Substantia nigra (tissue), 51 donors: ENCODE measurements at places on chromosomes 16 and 17.
A peak's percentile ranks its signal among the peaks of the same experiment; 100 is the strongest.

- DNase-seq, result no peak
These were observed 53.2 kb downstream of the SLC39A11 start for GRCh38 chr17:73039282-73039681.

- no peak for DNase-seq
These were observed 5.0 kb upstream of the DHRS13 start for GRCh38 chr17:28907709-28908475.

DNA sequence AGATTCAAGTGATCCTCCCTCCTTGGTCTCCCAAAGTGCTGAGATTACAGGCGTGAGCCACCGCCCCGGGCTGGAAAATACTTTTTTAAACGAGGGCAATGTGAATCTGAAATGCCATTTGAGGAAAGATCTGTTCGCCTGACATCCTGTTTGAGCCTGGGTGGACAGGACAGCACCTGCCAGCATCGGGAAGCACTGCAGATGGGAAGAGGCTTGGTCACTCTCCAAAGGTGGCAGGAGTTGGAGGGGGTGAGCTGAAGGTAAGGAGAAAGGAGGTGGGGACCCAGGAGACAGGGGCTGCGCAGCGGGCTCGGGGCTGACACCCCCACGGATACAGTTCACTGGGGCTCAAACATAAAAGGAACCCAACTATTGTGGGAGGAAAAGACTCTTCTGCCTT, 3.9 kb upstream of the BIRC5 start:
- no peak for DNase-seq

- no peak for DNase-seq
These were observed 4.7 kb downstream of the HOXB2 start for GRCh38 chr17:48540213-48540612.

DNA sequence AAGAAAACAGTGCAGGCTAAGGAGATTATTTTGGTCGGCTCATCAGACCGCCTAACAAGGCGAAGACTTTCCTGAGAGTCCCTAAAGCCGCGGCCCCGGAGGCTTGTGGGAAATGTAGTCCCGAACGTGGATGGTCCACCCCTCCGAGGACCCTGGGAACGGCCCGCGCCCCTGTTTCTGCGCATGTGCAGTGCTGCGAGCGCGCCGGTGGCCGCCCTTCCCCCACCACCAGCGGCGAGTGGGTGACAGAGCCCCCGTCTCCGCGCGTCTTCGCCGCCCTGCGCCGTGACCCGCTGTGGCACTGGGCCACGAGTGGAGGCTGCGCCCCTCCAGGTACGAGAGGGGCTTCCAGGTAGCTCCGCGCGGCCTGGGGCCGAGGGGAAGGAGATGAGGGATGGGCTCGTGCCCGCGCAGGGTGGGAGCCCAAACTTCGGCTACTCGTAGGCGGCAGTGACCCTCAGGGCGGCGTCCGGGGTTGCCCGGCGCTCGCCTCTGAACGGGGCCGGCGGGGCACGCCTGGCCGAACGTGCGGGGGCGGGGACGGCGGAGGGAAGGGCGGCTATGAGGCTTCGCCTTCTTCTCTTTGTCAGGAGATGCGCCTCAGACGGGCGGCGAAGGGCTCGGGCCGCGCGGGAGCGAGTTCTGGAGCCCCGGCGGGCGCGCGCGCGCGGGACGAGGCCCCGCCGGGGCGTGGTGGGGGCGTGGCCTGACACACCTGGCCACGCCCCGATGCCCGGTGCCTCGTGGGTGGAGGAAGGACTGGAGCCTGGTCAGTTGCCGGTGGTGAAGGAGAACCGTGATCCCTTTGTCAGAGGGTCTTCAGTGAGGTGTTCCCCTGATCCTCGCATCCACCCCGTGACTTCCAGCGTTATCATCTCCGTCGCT, at the start of gene ZFP1:
ZFP1 (plus strand) TSS at position 214 of the 885 bp plus-strand sequence. CDS start 4,428 bp downstream, outside the sequence.
- peak; percentile 47 for DNase-seq

GRCh38 chr16:10889855-10890254, 12.9 kb downstream of the CIITA start:
- no peak for DNase-seq

DNA sequence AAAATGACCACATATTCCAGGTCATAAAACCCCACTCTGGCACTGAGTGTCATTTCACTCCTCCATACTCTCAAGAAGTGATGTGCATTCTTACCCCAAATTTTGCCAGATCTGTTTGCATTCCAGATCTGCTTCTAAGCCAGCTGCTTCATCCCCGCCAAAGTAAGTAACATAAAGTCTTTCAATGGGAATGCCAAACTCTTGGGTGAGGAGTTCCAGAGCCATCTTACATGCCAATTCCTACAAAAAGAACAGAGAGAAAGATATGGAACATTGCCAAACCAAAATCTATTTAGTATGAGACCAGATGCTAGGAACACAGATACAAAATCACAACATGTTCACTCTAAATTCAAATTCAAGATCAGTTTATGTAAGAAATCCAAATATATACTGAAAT, 12.9 kb downstream of the AARS1 start:
- no peak for DNase-seq

DNA sequence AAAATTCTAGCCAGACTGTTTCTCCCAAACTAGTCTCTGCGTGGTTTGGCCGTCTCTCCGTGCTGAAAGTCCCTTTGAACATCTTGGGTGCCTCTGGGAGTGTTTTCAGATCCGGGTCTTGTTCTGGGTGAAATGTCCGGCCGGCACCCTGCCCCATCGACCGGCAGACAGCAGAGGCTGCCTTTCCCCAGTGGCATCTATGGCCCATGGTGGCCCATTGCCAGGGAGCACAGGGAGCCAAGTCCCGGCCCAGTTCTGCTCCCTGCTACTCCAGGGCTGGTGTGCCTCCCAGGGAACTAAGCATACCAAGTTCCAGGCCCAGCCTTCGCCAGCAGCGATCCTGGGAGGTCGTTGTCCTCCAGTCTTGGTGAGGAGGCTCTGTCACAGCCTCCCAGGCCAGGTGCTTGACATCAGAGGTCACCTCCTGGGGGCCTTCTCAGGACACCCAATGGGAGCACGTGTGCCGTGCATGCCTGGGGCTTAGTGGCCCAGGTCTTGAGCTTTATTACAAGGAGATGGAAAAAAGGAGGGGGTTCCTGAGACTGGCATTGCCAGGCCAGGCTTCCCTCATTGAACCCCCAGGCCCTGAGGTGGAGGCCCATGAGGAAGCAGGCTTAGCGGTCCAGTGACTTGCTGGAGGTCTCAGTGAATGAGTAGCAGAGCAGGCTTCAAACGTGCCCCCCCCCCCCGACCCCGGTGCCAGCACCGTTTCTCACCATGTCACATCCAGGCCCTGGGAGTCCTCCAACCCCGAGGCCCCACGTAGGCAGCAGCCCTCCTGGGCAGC, 54.0 kb downstream of the PGS1 start:
- peak; percentile 42 for DNase-seq

DNA sequence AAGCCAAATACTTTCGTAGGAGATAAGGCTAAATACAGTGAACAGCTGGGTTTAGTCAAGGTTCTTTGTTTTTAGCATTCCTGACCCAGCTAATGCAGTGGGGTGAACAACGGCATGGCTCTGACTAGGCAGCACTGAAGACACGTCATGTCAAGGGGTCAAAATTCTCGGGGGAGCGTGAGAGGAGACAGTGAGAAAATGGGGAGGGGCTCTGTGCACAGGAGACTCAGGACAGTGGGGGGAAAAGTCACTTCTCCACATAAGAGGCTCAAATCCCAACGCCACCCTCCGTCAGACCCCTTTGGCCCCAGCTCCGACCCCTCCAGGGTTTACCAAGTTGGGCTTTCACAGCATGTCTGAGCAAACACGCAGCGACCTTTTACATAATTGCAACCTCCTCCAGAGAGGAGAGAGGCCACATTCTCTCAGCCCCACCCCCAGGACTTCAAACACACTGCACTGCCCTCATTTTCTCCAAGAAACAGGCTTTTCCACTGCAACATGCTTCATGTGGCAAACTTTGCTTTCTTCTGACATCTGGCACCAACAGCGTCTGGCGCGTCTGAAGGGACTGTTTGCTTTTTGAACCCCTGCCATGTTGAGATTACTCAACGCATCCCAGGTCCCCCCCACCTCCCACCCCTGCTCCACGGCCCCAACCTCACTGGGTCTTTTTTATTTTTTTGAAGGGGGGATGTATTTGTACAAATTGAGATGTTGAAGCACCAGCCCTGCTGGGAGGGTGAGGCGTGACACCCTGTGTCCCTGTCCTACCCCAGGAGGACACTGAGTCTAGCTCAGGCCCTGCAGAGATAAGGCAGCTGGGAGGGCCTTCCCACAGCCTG, 30.0 kb downstream of the AXIN2 start:
- DNase-seq, result no peak

DNA sequence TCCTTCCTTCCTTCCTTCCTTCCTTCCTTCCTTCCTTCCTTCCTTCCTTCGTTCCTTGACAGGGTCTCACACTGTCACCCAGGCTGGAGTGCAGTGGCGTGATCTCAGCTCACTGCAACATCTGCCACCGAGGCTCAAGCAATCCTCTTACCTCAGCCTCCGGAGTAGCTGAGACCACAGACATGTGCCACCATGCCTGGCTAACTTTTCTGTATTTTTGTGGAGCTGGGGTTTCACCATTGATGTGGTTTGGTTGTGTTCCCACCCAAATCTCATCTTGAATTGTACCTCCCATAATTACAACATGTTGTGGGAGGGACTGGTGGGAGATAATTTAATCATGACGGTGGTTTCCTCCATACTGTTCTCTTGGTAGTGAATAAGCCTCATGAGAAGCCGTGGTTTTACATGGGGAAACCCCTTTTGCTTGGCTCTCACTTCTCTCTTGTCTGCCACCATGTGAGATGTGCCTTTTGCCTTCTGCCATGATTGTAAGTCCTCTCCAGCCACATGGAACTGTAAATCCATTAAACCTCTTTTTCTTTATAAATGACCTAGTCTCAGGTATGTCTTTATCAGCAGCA, 90.3 kb upstream of the MPHOSPH6 start:
- DNase-seq, result no peak

DNA sequence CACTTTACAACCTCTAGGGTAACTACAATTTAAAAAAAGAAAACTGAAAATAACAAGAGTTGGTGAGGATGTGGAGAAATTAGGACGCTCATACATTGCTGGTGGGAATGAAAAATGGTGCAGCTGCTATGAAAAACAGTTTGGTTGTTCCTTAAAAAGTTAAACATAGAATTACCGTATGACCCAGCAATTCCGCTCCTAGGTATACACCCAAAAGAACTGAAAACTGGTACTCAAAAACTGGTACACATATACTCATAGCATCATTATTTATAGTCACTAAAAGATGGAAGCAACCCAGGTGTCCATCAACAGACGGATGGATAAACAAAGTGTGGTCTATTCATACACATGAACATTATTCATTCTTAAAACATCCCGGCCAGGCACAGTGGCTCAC, 42.9 kb upstream of the DNAH17 start:
- DNase-seq, result no peak

- DNase-seq, result no peak
These were observed 3.0 kb downstream of the HEATR9 start for GRCh38 chr17:35865412-35866340.

- no peak for DNase-seq
These were observed 170.3 kb downstream of the CHD9 start for GRCh38 chr16:53224951-53225533.

GRCh38 chr16:11996433-11997330, 20.1 kb downstream of the SNX29 start:
- DNase-seq, result no peak

DNA sequence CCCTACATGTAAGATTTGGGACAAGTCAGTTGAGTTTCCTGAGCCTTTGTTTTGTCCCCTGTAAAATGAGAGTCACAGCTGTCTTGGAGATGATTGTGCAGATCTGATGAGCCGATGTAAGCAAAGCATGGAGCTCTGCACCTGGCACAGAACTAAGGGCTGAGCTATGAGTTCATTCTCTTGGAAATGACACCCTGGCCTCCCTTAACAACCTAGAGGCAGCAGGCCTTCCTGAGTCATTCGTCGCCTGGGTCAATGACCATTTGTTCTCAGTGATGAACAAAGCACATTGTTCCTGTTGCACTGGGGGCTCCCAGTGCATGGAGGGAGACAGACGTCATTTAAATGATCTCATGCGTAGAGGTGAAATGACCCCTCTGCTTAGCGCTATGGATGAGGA, 62.8 kb upstream of the GCSH start:
- DNase-seq, result peak; percentile 64

DNA sequence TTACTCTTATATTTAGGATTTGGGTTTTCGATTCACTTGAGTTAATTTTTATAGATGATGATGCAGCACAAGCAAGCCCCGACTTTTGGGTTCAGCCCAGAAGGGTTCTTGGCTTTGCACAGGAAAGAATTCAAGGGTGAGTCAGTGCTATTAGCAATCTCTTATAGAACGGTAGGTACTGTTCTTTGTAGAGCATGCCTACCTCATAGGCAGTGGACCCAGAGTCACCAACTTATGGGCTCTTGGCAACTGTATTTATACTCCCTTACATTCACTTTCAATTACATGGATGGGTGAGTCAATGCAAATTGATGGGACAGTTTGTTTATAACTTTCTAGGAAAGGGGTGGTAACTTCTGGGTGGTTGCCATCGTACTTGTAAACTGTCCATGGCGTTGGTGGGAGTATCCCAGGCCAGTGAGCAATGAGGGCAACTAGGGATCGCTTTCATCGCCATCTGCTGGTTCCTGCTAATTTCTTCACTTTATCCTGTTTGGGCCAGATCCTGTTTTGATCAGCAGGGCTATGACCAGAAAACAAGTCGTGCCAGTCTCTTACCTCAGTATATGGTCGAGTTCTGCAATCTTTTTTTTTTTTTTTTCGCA, 362.6 kb downstream of the CNTNAP4 start:
- DNase-seq, result no peak

- DNase-seq, result no peak
These were observed 261.1 kb downstream of the C16orf95 start for GRCh38 chr16:87056083-87056482.

GRCh38 chr16:75112734-75113491, 3.7 kb downstream of the LDHD start:
- DNase-seq, result no peak

DNA sequence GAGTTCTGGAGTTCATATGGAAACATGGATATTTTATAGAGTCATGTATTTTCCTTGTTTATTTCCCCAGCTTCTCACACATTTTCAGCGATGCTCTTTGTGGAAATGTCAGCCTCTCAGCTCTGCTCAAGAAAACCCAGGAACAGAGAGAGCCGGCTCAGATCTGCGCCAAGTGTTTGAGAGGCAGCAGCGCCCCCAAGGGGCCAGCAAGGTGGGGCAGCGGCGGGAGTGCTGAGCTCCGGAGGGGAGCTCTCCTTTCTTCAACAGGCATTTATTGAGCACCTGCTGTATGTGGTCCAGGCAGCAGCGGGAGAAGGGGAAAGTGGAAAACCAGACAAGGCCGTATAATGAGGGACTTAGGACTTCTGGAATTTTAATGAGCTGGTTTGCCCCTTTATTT, 421.1 kb upstream of the C16orf82 start:
- DNase-seq, result no peak
